ENCODE measurements at places on chromosomes 11 and 22.

DNA sequence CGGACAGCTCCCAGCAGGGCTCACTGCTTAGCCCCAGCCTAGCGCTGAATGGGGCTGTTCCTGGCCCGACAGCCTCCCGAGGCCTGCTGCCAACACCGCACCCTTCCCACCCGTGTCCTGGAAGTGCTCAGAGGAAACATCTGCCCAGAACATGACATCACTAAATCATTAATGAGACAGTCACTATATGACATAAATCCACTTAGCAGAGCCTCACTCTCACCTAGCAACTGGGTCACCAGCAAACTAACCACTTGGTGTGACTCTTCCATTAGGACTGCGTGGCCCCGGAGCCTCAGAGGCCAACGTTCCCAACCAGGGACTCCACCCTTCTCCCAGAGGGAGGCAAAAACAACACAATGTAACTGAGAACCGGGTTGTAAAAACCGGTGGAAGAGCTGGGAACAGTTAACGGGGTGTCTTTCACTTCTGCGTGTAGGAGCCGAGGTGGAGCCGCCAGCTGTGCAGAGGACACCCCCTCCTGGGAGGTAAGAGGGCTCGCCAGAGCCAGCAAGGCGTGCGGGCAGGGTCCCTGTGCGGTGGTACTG is 21.4 kb upstream of the PACSIN2 start:
- DNase-seq = peak; percentile 36

GRCh38 chr11:115363426-115363825 is 140.8 kb downstream of the CADM1 start:
- no peak for DNase-seq

GRCh38 chr11:116257883-116258282 is 514.9 kb downstream of the BUD13 start:
- no peak for DNase-seq

GRCh38 chr11:81497202-81497804 is 1236.4 kb downstream of the FAM181B start:
- peak; percentile 4 for DNase-seq

GRCh38 chr11:20362481-20362880 is 1.0 kb upstream of the HTATIP2 start:
- no peak for DNase-seq

- no peak for DNase-seq
These were observed 14.4 kb downstream of the SCN3B start for GRCh38 chr11:123640029-123640428.

All from large intestine (tissue), 12 donors.